ENCODE measurements at places on chromosomes 6 and 20. TPM values are rescaled to one million over a fixed set of nuclear protein-coding genes. Genes with fewer than 3 reads are reported as not detected.

- DNase-seq: no peak
Measured at GRCh38 chr20:61640871-61641245, 388.8 kb downstream of the CDH4 start.

DNA sequence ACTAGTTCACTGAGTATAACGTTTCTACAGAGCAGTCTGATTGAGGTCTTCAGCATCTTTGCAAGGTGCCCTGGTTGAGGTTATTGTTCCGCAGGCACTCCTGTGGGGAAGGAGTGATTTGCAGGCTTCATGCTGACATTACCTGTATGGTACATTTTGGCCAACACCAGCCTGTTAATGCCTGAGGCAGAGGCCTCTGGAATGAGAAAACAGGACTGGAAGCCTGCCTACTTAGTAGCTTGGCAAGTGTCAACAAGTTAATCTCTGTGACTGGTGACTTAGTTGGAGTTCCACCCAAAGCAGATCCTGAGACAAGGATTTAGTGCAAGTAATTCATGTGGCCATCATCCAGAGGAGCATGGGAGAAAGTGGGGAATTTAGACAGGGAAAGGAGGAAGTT is 24.6 kb downstream of the MAS1 start:
- no peak for DNase-seq

CAGE1 gene
- 0.04 TPM for total RNA-seq

FAM50B gene
- 18.9 TPM for total RNA-seq

GRCh38 chr6:36660771-36661471 is 17.6 kb upstream of the CDKN1A start:
- DNase-seq: no peak

DNA sequence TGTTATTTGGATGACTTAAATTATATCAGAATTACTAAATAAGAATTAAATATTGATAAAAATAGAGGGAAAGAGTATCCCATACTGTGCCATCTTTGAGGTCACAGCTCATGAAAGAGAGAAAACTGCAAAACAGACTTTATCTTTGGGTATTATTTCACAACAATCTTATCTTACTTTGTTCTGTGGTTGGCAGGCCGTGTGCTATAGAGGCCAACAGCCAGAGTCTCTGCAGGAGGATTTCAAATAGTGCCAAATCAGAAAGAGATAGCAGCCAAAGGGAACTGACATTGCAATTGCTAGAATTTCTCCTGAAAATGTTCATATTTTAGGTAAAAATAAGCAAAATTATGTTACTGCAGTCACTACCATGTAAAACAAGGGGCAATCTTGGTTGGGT is 354.2 kb downstream of the GRIK2 start:
- DNase-seq: no peak

DNA sequence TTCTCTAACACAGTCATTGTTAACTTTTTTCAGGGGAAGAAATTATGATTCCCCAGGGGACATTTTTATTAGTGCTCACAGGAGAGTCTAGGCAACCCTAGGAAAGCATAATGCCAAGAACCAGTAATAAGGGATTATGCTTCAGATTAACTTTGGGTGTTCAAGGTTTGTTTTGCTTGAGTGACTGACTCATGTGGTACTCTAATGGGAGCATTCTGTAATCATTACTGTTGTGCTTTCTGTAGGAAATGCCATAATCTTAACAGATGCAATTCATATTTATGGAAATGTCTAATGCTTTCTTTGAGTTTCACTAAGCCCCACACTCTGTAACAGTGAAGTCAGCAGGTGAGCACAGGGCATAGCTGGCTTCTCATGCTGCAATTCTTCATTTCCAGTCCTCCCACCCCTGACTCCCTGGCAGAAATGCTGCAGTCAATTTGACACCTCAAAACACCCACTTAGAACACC is 263.4 kb upstream of the MAN1A1 start:
- no peak for DNase-seq

- no peak for DNase-seq
Measured at GRCh38 chr20:52683761-52684160, 288.4 kb upstream of the TSHZ2 start.

GRCh38 chr6:138680085-138680484 is 93.5 kb upstream of the CCDC28A start:
- no peak for DNase-seq

- no peak for DNase-seq
Measured at GRCh38 chr20:17726902-17727301, 27.1 kb downstream of the BANF2 start.

LY6G5B gene
- total RNA-seq: 1.9 TPM

BCL2L1 gene
- 81.2 TPM for total RNA-seq

NANP gene
- 10.2 TPM for total RNA-seq

GRCh38 chr6:31129130-31129529 is 8.9 kb upstream of the CDSN start:
- DNase-seq: no peak

GRCh38 chr6:113385020-113385431 is 472.1 kb upstream of the MARCKS start:
- no peak for DNase-seq

HLA-DQA1 gene
- total RNA-seq: not detected

GRCh38 chr20:50518270-50518721 is 8.1 kb downstream of the PTPN1 start:
- no peak for DNase-seq

DNA sequence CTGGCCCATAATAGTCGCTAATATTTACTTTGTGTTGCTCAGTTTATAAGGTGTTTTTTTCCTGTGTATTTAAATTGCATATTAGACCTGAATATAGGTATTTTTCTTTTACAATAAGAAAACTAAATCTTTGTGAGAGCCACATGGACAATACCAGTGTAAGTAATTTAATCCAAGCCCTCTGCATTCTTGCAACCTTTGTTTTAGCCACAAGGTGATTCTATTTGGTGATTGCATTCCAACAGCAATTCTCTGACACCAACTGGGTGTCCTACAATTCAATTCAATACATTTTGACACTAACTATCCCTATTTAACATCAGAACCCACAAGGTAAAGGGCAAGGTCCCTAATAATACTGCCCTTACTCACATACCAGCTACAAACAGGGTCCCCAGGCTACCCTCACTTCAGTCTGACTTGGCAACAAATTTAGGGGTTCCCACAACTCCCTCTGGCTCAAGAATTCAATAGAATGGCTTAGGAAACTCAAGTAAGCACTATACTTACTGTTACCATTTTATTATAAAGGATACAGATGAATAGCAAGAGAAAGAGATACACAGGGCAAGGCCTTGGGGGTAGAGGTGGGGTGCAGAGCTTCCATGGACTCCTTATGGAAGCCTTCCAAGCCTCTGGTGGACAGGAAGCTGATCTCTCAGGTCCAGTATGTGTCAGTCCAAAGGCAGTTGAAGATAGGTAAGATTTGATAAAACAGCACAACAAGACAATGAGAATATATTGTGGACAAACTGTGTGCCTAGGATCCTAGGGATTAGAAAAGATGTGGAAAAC is 169.3 kb downstream of the CD83 start:
- DNase-seq: no peak

SLC22A3 gene
- 0.13 TPM for total RNA-seq
